ENCODE measurements at places on chromosomes 5 and 9.

DNA sequence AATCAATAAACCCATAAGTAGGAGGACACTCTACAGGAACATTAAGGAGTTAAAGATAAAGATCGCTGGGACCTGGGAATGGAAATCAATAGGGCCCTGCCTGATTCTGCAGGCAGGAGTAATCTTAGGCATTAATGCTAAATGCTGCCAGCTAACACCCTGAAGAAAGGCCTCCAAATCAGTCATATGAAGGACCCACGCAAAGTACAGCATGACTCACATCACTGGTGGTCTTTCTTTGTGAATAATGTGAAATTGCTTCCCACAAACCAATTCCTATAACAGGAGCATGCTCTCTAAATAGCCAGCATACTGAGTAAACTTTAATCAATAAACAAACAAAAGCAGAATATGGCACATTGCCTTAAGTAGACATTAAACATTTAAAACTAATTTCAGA, 172.3 kb downstream of the SEMA5A start:
- DNase-seq = no peak

- DNase-seq = no peak
These were observed 151.5 kb downstream of the NR3C1 start for GRCh38 chr5:143251946-143252345.

DNA sequence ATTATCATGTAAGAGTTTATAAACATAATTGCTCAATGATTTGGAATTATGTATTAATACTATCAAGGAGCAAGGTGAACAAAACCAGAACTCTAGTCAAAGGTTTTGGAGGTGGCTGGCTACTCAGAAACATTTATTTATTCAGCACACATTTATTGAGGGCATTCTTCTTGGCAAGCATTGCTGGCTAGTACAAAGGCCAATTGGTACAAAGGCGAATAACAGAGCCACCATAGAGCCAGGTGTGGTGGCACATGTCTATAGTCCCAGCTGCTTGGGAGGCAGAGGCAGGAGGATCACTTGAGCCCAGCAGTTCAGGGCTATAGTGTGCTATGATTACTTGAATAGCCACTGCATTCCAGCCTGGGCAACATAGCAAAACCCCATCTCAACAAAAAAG, 242.1 kb downstream of the CWC27 start:
- DNase-seq = no peak

DNA sequence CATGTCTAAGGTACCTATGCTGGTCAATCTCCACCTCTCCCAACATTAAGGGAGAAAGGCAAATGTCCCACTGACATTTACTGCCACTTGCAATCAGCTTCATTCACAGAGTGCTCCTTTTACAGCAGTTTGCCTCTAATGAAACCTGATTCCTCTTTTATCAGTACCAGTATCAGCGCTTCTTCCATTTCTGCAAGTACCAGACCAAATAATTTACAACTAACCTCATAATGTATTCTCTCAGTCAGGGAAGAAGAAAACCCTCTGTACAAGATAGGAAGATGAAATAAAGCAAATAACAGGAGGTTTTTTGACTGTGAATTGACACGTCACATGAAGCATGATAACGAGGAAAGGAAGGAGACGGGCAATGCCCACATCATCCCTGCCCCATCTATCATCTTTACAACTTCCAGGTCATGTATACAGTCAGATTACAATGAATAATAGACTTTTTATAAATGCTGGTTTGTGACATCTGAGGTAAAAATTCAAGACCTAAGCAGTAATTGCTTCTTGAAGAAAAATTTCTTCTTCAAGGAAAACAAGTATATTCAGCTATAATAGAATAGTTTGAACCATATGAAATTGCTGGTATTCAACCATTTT, 21.9 kb downstream of the ABITRAM start:
- no peak for DNase-seq

- no peak for DNase-seq
These were observed 360.2 kb upstream of the GRIA1 start for GRCh38 chr5:153130296-153130695.

GRCh38 chr9:37760416-37761161, 7.0 kb downstream of the TRMT10B start:
- no peak for DNase-seq

DNA sequence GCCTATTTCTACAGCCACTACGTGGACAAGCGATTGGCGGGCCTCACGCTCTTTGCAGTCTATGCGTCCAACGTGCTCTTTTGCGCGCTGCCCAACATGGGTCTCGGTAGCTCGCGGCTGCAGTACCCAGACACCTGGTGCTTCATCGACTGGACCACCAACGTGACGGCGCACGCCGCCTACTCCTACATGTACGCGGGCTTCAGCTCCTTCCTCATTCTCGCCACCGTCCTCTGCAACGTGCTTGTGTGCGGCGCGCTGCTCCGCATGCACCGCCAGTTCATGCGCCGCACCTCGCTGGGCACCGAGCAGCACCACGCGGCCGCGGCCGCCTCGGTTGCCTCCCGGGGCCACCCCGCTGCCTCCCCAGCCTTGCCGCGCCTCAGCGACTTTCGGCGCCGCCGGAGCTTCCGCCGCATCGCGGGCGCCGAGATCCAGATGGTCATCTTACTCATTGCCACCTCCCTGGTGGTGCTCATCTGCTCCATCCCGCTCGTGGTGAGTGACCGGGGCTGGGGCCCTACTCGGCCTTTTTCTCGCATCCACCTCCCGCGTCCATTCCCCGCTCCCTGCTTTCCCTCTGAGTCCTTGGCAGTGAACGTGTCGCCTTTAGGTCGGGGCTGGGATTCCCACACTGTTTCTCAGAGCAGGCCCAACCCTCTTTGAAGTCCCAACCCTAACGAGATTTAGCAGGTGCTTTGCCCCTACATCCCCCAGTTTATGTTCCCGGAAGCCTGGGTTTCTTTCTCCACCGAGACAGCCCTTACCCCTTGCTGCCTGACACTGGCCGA, 1.8 kb downstream of the PTGER4 start:
- DNase-seq = peak; percentile 54

DNA sequence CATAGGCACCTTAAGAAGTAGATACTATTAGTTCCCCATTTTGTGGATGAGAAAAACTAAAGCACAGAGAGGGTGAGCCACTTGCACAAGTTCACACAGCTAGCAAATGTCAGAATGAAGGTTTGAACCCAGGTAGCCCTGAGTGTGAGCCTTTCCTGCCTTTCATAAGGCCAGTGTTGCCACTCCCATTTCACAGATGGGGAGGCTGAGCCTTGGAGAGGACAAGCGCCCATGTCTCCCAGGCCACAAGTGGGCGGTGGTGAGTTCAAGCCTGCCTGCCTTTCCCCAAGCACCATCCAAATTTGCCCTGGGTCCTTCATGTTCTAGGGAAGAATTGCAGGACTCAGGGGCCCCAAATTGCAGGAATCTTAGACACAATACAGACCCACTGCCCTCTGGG, 50.6 kb downstream of the LHX2 start:
- DNase-seq = no peak
